ENCODE measurements at places on chromosomes 2 and 18.

DNA sequence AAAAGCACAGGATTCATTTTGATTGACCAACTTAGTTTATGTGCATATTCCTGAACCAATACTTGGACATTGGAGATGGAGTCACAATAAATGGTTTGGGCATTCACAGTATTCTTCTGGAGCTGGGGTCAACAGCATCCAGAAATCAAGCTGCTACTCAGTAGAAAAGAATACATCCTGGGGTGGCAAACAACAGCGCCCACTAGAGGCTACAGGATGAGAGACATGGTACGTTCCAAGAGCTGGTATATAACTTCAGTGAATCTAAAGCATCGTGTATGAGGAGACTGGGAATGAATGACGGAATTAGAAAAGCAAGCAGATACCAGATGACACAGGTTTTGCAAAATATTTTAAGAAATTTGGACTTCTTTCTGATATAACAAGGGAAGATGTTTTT lies 142.9 kb upstream of the FIGN start:
- DNase-seq: no peak

DNA sequence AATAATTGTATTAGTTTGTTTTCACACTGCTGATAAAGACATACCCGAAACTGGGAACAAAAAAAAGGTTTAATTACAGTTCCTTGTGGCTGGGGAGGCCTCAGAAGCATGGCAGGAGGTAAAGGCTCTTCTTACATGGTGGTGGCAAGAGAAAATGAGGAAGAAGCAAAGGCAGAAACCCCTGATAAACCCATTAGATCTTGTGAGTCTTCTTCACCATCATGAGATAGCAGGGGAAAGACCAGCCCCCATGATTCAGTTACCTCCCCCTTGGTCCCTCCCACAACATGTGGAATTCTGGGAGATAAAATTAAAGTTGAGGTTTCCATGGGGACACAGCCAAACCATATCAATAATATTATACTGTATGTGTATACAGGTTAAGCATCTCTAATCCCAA lies 73.3 kb upstream of the CABLES1 start:
- no peak for DNase-seq

GRCh38 chr18:27413495-27414401 lies 228.6 kb upstream of the CHST9 start:
- DNase-seq: no peak

DNA sequence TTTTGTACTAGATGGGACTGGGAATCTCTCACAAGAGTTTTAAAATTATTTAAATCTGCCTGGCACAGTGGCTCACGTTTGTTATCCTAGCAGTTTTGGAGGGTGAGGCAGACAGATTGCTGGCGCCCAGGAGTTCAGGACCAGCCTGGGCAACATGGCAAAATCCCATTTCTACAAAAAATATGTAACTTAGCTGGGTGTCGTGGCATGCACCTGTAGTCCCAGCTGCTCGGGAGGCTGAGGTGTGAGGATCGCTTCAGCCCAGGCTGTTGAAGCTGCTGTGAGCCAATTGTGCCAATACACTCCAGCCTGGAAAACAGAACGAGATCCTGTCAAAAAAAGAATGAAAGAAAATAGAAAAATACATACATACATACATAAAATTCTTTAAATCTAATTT lies 685.7 kb upstream of the PIK3C3 start:
- DNase-seq: no peak

GRCh38 chr2:85435981-85436835 lies 17.7 kb downstream of the SH2D6 start:
- DNase-seq: no peak

DNA sequence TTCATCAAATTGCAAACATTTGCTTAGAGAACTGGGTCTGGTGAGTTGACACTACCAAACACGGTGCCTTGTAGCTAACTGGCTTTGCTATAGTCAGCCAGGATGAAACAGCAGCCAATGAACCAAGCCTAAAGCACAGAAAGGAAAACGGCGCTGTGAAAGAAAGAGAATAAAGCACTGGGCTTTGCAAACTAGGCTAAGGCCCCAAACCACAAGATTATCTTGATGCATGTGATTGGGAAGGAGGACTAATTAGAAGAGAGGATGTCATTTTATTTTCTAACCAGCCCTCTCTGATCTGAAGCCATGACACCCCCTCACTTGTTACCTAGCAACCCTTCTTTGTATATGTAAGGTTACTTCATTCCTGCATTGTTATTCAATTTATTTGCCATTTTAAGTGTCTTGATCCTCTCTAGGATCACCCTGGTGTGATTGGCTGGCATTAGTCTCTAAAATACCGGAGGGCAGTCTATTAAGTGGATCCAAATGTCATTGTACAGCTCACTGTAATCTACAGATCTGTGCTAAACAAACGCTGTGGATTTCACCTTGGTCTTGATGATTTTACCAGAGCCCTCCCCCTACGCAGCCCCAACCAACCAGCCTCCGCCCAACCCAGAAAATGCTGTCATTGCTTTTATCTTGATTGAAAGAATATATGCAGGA lies 395.4 kb upstream of the ACVR2A start:
- no peak for DNase-seq

DNA sequence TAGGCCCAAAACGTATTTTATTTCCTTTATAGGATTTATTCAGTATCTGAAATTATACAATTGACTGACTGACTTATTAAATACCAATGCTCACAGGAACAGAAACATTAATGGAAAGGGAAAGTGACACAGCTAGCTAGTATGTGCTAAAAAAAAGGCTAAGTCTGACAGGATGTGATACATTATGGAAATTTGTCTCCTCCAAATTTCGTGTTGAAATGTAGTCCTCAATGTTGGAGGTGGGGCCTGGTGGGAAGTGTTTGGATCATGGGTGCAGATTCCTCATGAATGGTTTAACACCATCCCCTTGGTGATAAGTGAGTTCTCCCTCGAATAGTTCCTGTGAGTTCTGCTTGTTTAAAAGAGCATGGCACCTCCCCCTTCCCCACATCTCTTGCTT lies 70.6 kb upstream of the WDR75 start:
- no peak for DNase-seq

- DNase-seq: no peak
These were observed 10.8 kb downstream of the GGCX start for GRCh38 chr2:85550486-85550885.

GRCh38 chr2:130338793-130339345 lies 3.8 kb upstream of the IMP4 start:
- DNase-seq: no peak

GRCh38 chr2:106156305-106157296 lies 37.5 kb downstream of the UXS1 start:
- no peak for DNase-seq

GRCh38 chr18:41706301-41706700 lies 248.7 kb upstream of the PIK3C3 start:
- no peak for DNase-seq

GRCh38 chr2:88024509-88024908 lies 8.2 kb upstream of the RNU2-63P start:
- DNase-seq: no peak

DNA sequence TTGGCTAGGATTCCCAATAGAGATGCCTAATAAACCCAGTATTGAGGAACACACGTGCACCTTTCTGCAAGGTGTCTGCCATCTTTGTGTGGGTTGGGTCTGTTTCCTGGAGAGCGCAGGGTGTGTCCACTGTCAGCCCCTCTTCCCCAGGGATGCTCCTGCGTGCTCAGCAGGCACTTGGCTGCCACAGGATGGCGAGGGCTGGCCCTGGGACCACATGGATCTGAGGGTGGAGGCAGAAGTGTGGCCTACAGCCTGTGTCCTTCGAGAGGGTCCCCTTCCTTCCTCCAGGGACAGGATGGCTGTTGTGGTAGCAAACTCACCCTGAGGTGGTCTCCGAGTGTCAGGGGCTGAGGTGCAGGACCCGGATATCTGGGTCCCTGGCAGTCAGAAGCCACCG lies 78.0 kb upstream of the PXDN start:
- no peak for DNase-seq

GRCh38 chr2:223238301-223238700 lies 186.3 kb downstream of the KCNE4 start:
- DNase-seq: no peak

GRCh38 chr2:47528874-47529273 lies 125.9 kb downstream of the MSH2 start:
- no peak for DNase-seq

Measured in stimulated activated CD4-positive, alpha-beta T cell treated with anti-CD3 and anti-CD28 coated beads, Interleukin-1b, Interleukin-23, amount 100 ng/mL, for 1 hour (primary cell).